Ovary (tissue), 10 donors: ENCODE measurements at places on chromosomes 2 and 18. TPM values are rescaled to one million over a fixed set of nuclear protein-coding genes. Genes with fewer than 3 reads are reported as not detected.

UGT1A5 gene
- not detected for total RNA-seq

THOC1 gene
- total RNA-seq, result 34.6 TPM

FAM117B gene
- 9.8 TPM for total RNA-seq

UGT1A4 gene
- 0.36 TPM for total RNA-seq

PPIL3 gene
- 50.9 TPM for total RNA-seq

ACAA2 gene
- total RNA-seq, result 49.2 TPM

CFAP65 gene
- total RNA-seq, result 19.6 TPM

LONRF2 gene
- 133 TPM for total RNA-seq

HRH4 gene
- total RNA-seq, result not detected

IL36B gene
- not detected for total RNA-seq

GAREM2 gene
- 6.2 TPM for total RNA-seq
